ENCODE measurements at places on chromosomes 6 and 20.

DNA sequence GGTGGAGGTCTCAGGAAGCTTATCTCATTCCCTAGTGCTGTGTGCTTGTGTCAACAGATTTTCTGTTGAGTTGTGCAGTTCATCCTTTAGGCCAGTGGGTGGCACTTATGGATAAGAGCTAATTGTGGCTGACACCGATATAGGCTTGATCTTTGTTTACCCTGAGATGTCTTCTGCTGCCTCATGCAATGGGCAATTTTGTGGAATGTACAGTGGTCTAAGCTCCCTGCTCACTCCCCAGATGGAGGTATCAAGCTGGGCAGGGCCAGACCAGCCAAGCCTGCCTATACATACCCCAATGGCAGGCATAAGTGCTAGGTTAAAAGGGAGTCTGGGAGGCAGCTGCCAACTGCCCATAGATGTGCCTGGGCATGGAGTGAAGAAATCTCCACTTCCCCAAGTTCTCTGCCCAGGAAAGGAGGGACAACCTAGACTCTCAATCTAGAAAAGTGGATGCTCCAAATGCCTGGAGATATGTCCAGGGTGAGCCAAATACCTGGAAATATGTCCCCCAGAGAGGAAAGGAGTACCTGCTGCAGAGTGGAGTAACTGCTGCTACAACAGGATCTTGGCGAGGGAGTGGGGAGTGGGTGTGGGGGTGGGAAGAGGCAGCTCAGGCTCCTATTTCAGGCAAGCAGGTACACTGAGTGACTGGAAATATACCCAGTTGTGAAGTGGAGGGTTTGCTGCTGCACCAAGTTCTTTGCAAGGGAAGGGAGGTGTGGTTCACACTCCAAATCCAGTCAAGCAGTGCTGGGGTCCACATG lies 53.2 kb upstream of the ARG1 start:
- no peak for DNase-seq

- no peak for DNase-seq
Measured at GRCh38 chr20:59575216-59575615, 29.1 kb upstream of the PHACTR3 start.

DNA sequence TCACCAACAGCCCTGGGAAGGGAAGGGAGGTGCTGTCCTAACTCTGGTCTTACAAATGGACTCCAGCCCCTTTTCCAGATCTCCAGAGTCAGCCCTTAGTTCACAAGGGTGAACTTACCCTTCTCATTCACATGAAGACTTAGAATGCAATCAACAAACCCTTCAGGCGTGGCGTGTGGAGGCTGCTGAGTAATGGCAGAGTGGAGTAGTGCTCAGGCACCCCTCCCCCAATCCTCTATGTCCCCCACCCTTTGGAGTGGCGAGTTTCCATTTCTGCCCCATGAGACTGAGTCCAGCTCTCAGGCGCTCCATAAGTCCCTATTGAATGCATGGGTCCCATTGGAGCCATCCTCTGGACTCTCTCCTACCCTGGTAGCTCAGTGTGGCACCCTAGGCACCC lies 3.3 kb downstream of the SNAI1 start:
- DNase-seq: no peak

GRCh38 chr6:124389127-124389526 lies 573.1 kb upstream of the RNF217 start:
- no peak for DNase-seq

- DNase-seq: no peak
Measured at GRCh38 chr6:134195985-134196384, 121.9 kb downstream of the SGK1 start.

DNA sequence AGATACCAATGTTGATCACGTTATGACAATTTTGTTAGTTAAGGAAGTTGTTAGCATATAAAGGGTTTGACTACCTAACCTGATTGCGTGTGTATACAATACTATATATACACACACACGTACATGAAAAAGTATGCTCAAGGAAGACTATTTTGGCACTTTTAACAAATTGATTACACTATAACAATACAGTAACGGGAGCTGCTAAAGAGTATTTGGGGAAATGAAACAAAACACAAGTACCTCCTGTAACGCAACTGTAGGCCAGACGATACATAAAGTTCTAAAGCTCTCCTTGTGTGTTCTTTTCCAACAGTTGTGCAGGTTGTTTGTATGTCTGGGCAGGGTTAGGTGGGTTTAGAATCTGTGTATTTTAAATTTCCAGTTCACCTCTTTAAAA lies 98.7 kb downstream of the PLEKHG1 start:
- no peak for DNase-seq
